ENCODE measurements at places on chromosomes 13 and 19.

DNA sequence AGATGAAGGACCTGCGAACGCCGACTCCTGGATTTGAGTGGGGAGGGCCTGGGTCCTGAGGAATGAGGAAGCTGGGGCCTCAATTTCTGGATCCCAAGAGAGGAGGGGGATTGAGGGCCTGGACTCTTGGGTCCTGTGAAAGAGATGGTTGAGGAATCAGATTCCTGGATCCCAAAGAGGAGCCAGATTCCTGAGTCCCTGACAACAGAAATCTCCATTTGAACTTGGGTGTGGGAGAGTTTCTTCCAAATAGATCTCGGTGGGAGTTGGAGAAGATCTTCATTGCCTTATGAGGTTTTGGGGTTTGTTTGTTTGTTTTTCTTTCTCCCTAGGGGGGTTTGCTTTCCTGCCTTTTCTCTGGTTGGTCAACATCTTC, 624 bp downstream of the PSENEN start:
- no peak for DNase-seq

DNA sequence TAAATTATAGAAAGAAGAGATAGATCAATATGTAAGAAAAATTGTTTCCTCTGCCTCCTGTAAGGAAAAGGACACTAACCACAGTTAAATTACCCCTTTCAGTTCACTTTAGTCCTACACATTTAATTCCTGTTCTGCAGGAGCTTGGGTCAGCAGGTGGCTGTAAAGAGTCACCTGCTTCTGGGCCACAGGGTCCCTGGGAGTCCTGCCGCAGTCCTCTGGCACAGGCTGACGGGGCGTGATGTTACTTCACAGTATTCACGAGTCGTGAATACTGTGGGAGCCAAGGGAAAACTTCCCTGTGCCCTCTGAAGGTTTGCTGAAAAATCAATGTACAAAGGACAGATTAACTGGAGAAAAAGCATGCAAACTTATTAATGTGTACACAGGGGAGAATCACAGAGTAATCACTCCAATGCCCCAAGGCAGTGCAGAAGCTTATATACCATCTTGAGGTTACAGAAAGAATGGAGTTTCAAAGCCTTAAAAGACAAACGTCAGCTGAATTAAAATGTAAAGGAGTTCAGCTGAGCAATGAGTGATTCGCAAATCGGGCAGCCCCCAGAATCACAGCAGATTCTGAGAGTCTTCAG, 125.8 kb upstream of the TMTC4 start:
- DNase-seq = no peak

DNA sequence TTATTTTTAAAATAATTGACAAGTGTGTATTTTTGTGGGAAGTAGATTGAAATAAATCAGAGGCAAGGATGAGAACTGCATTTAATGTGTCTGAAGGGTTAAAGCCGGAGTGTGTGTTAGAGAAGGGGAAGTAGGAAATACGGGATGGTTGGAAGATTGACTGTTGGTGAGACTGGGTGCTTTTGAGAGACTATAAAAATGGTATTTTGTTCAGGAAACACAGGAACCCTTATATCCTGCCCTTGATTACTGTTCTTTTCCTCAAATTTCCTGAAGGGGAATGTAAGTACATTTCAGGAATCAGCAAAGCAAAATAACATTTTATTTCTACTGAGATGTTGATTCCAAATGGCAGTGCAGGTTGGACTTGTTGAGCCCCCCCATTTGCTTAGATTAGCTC, 15.1 kb downstream of the IFT88 start:
- no peak for DNase-seq

DNA sequence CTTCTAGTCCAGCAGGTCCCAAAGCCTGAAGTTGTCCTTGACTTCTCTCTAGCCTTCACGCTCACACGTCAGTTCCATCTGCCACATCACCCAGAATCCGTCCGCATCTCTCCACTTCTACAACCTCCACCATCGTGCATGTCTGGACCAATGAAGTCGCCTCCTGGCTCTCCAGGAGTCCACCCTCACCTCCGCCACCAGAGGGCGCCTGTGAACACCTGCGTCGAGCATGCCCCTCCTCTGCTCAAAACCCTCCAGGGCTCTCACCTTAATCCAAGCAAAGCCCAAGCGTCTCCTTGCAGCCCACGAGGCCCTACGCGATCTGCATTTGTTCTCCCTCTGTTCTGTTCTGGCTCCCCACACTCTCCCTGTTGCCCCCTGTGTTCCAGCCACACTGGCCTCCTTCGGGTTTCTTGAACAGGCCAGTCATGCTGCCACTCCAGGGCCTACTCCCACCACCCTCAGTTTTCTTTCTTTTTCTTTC, 3.7 kb downstream of the USHBP1 start:
- DNase-seq = peak; percentile 67

DNA sequence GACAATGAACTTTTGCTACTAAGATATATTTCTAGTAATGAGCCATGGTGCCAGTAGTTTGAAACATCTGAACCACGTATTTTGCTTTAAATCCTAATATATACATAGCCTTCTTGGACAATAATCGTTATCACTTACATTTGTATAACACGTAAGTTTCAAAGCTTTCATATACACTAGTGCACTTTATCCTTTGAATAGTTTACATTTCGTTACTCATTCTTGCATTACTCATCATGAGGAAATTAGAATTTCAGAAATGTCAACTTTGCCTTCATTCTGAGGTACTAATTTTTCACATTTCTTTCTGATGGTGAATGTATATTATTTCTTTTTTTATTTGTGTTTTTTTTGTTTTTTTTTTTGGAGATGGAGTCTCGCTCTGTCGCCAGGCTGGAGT, 5.8 kb downstream of the KBTBD7 start:
- DNase-seq = no peak

GRCh38 chr19:50551034-50551714, 17.1 kb downstream of the LRRC4B start:
- no peak for DNase-seq

DNA sequence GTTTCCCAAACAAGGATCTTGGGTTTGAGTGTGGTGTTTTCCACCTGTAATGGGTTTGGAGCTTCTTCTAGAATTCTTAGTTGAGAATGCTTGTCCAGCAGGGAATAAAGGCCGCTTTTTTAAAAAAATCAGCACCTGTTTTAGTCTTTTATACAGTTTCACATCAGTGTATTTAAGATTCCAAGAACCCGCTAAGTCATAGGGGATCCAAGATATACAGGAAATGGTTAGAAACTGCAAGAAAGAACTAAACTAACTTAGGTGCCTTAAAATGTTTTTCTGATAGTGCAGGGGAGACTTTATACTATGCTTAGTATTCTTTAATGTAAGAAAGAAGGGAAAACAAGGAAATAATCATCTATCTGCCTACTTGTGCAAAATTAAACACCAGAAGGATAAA, 74.7 kb downstream of the C13orf42 start:
- DNase-seq = no peak

DNA sequence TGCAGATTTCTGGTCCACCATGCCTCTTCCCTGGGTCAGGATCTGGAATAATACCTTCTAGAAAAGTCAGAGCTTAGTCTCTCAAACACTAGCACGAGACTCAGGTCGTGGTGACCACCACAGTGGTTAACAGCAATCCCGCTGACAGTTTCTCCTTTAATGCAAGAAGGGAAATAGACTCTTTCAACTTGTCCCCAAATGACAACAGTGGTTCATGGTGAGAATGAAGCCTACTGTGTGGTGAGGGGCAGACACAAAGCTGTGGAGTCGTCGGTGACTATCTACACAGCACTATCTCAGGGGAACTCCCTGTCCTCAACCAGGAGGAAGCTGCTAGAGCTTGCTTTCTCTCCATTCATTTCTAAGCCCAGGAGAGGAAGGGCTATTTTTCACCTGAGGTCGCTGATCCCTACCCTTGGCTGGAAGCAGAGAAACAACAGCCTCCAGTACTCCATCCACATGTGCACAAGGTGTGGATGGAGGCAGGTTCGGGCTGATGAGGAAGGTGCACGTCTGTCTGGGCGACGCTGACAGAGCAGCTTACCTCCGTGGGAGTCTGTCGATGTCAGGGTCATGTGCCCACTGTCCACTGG, 72.4 kb downstream of the STK24 start:
- no peak for DNase-seq

DNA sequence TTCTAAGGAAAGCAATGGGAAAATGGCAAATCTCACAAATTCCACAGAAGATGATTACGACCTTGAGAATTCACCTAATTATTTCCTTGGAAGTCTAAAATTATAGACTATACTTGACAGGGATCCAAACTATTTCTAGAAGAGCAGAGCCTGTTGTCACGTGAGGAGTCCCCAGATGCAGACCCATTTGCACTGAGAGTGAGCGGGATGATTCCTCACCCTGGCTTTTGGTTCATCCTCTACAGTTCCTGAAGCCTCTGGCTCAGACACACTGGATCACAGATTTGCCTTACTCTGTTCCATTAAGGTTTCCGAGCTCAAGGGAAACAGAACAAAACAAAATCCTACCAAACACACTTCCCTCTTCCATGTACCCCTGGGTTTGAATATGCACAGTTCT, 23.0 kb upstream of the CYSLTR2 start:
- no peak for DNase-seq

GRCh38 chr19:17370026-17370587, 7.0 kb downstream of the PLVAP start:
- DNase-seq = no peak

All from activated CD8-positive, alpha-beta memory T cell treated with anti-CD3 and anti-CD28 coated beads for 48 hours (primary cell).